Keratinocyte (primary cell): ENCODE measurements at places on chromosomes 4 and X. TPM values are rescaled to one million over a fixed set of nuclear protein-coding genes. Genes with fewer than 3 reads are reported as not detected.

GRCh38 chrX:64176876-64177275 is 28.6 kb downstream of the AMER1 start:
- DNase-seq = no peak

SPINK2 gene
- polyA plus RNA-seq = 0.10 TPM in 1 of 3 replicates, not detected in the others

- peak; percentile 30 for DNase-seq
These were observed at the start of gene SH3D19 for GRCh38 chr4:151325111-151325948. Gene SH3D19 (minus strand): TSS chr4:151325605. CDS start chr4:151325352, 253 bp downstream.

GRCh38 chrX:9646471-9647224 is 119.0 kb downstream of the GPR143 start:
- no peak for DNase-seq

NAP1L2 gene
- polyA plus RNA-seq = 2.0 to 4.0 TPM (median 2.8 TPM) in 3 replicates

DNA sequence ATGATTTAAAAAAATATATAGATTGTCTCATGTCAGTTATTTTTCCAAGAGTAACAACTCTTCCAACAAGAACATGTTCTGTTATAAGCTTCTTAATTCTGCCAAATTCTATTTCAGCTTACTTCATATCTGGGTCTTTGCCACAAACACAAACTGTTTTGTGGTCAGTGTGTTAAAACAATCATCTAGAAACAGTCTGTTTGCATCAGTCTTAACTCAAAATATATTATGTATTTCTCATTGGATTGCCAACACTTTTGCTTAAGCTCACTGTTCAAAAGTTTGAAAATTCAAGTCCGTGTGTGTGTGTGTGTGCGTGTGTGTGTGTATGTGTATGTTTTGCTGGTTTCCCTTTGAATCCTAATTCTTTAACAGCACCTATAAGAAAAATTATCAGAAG is 752.3 kb upstream of the NDST4 start:
- no peak for DNase-seq

RNF175 gene
- polyA plus RNA-seq = 0.04 to 0.08 TPM in 2 of 3 replicates, not detected in the other

- DNase-seq = no peak
These were observed 351.0 kb upstream of the SPANXN1 start for GRCh38 chrX:144896323-144896722.

COL4A6 gene
- polyA plus RNA-seq = 15.4 to 25.0 TPM (median 18.8 TPM) in 3 replicates

- no peak for DNase-seq
These were observed 157.6 kb downstream of the MAB21L2 start for GRCh38 chr4:150739591-150739990.

GRCh38 chrX:34631479-34632220 is 25.4 kb downstream of the TMEM47 start:
- no peak for DNase-seq

DNA sequence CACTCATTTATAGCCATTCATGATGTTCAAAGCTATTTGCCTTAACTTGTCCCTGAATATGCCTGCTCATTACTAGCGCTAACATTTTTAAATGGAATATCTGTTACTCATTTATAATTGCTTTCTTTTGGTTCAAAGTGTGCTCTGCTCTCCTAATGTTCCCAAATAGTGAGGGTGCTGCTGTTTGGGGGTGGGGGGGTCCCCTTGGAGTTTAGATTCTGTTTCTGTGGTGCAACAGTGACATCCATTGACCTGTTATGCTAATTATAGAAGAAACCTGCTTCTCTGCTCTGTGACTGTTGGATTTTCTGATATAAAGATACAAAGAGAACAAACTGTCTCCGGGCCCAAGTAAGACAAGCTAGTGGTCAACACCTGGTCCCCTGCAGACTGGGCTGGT is 222.4 kb downstream of the SHROOM3 start:
- no peak for DNase-seq

DNA sequence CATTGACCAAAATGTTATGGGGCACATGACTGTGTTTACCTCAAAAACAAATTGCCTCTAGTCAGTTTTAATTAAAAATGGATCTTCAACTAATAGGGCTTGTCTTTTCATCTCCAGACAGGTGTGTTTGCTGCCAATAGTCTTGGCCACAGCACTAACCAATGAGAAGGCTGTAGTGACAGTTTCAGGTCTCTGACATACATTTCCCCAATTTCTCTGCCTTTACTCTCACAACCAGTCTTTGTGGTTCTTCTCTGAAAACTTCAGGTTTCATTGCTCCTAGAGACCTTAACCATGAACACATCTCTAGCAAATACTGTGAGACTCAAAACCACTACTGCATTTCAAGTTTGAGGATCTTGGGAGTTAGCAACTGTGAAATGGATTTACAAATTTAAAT is 3.5 kb upstream of the EDNRA start:
- DNase-seq = no peak

- DNase-seq = no peak
These were observed 13.8 kb downstream of the TMEM175 start for GRCh38 chr4:946103-946450.

GRCh38 chrX:85992811-85993229 is 54.5 kb downstream of the CHM start:
- no peak for DNase-seq

DNA sequence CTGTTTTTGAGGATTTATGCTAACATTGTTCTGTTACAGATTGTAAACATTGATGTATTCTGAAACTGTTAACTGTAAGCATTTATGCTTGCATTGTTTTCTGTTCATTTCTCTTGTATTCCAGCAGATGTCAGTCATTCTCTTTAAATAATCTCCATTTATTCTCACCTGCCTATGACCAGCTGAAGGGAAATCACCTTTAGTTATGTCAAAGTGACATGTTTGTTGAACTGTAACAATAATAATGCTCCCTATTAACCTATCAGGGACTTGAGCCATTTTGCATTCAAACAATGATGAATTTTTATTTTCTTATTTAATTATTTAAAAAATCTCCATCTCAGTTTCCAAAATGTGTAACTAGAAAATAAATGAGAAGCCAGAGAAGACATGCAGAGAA is 58.0 kb downstream of the SPCS3 start:
- DNase-seq = no peak

DNA sequence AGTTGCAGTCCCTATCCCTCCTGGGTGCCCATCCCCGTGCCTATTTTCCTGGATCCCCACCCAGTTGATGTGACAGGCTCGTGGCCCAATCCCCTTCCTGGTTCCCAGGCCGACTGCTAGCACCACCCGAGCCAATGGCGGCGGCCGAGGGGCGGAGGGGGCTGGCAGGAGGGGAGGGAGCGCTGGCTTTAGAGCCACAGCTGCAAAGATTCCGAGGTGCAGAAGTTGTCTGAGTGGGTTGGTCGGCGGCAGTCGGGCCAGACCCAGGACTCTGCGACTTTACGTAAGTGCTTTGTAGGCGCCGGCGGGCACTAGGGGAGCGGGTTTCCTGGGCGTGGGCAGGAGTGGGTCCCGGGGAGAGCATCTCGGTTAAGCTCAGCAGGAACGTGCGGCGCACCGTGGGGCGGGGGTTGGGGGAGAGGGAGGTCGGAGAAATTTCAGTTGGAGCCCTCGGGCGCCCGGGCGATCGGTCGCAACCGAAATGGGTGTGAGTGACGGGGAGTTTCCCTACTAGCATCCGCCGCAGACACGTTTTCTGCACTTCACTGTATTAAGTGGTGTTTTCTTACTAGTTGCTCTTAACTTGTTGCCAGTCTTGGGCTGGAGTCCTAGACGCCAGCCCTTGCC is at the start of gene PLS3:
Gene PLS3 (plus strand): TSS at position 197 of the 627 bp plus-strand sequence. CDS start 49,077 bp downstream, outside the sequence.
- no peak for DNase-seq

HPSE gene
- polyA plus RNA-seq = 1.9 to 5.7 TPM (median 3.4 TPM) in 3 replicates

GRCh38 chr4:94931626-94932025 is 173.9 kb downstream of the BMPR1B start:
- DNase-seq = no peak

GRCh38 chr4:97653701-97654100 is 489.6 kb downstream of the STPG2 start:
- no peak for DNase-seq

GRCh38 chr4:42625329-42625728 is 31.6 kb downstream of the ATP8A1 start:
- DNase-seq = no peak
